ENCODE measurements at places on chromosomes 4 and X.

DNA sequence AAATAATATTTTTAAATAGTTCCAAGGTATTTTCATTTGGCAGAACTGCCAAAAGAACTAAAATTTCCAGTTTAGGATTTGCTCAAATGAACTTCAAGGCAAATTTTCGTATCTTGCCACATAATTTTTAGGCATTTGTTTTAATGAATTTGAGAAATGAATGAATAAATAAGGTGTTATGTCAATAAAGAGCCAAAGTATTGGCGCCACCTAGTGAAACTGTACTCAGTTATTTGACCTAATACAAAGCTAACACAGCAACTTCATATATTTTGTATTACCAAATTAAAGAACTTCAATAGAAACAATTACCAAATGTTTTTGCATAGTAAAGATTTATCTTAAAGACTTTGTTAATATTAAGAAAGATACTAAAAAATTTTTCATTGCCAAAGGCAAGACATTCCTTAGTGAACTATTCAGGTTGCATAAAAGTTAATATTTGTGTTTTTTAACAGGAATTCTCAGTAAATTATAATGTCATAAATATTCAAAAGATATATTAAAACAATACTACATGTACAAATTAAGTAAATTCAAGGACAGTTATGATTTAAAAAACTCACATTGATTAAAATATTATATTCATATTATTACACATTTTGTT is 50.3 kb downstream of the STPG2 start:
- DNase-seq = no peak

DNA sequence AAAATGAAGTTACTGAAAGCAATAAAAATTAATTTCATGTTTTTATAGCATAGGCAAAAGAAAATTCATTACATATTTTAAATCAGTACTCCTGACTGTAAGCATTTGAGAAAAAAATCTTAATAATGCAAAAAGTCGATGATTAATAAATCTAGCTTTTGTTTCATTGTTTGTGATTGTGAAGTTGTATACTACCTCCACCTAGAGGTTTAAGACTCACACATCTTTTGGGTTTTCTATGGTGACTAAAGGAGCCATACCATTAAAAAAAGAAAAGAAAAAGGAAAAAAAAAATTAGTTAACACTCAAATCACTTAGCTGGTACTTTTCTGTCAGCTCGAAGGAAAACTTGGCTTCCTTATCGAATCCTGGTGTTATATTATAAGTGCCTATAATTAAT is 2.0 kb downstream of the GABRA2 start:
- DNase-seq = no peak

DNA sequence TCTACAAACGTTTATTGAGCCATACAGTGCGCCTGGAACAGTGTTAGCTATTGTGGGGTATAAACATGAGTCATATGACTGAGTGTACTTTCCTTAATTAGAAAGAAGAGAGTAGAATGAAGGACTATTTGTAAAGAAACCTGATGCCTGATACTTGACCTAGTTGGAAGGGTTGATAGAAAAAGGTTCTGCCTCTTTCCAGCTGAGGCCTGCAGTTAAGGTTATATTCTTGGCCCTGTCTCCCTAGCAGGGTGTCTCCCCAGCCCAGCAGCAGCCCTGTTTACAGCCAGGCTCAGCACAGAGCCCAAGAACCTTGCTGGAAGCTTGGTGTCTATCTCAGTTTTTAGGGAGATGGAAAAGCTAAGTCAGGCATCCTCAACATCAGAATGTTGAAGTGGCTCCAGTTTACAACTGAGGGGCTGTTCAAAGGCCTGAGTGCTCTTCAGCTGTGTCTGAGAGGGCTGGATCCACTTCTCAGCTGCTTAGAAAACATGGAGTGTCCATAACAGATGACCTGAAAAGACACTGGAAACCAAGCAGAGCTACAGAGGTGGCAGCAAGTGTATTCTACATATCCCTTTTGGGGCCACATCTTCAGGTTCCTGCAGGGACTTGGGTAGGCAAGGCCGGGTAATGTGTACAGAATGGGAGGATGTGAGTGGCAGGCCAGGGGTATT is 21.6 kb downstream of the NYX start:
- DNase-seq = no peak

GRCh38 chrX:129540722-129541184 is 694 bp downstream of the OCRL start:
- DNase-seq = peak; percentile 36

- DNase-seq = no peak
Measured at GRCh38 chr4:7354927-7355326, 79.8 kb downstream of the PSAPL1 start.

DNA sequence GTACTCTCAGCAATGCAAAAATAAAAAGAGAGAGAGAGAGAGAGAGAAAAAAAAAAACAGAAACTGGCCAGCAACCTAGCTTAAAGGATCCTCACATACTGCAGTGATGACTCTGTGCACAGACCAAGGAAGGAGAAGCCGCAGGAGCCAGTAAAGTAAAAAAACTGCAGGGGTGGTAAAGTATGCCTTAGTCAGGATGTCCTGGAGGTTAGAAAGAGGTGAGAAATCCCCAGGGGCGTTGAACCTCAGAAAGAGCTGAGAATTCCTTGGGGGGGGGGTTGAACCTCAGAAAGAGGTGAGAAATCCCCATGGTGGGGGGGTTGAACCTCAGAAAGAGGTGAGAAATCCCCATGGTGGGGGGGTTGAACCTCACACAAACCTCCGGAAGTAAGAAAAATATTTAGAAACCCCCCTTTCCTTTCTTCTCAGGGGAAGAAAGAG is 48.0 kb downstream of the MAGEA9 start:
- no peak for DNase-seq

DNA sequence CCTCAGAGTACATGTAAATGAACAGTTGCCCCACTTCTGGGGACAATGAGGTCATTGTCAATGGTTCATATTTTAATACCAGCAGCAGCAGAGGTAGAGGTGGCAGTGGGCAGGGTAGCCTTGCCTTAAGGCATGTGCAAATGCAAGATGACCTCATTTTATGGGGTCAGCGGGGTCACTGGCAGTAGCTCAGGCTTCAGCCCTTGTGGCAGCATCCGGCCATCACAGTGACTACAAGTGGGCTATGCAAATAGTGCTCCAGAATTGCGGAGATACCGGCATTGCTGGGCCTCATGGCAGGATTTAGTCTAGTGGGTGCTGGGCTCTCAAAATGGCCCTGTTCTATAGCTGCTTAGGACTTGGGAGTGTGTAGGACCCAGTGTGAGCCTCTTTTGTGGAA is 144.7 kb downstream of the FAM47A start:
- DNase-seq = no peak
